ENCODE measurements at places on chromosomes 5 and 9.

DNA sequence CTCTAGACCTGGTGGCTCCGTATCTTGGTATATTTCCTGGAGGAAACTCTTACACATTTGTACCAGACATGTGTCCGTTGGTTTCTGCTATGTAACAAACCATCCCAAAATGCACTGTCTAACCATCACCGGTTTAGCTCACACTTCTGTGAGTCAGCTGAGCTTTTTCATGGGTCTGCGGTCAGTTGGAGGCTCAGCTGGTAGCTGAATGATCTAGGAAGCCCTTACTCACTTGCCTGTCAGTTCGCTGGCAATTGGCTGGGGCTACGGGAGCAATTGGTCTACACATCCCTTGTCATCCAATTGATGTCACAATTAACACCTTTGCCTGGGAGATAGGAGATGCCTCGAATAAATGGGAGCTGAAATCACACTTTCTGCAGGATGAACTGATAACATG, 11.6 kb upstream of the WHRN start:
- no peak for DNase-seq

DNA sequence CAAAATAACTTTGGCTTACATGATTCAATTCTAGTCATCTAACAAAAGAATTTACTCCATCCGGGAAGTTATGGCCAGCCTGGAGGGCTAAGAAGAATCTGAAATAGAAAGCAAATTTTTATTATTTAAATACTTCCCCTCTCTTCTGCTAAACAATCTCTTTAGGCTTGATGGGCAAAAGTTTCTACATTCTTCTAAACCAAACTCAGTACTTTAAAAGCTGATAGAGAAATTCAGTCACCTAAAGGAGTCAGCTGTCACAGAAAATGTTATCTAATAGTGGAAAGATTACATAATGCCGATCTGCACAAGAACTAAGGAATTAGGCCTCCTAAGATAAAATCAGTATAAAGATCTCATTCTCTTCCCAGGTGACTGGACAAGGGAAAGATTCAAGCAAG, 32.4 kb downstream of the GNAQ start:
- DNase-seq = no peak

DNA sequence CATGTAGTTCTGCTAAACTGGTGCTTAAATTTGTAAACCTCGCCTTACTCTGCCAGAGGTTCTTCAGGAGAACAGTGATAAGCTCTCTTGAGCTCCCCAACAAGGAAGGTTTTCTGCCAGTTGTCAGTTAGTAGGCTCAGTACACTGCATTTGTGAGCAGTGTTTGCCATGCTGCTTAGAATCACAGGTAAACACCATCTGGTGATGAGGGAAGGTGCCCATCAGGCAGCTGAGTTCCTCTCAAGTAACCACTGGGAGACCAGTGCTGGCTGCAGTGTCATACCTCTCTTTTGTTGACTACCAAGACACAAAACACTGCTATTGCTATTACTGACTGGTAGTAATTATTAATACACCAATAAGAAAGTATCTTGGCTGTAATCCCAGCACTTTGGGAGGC, 186.2 kb upstream of the OTULINL start:
- no peak for DNase-seq

DNA sequence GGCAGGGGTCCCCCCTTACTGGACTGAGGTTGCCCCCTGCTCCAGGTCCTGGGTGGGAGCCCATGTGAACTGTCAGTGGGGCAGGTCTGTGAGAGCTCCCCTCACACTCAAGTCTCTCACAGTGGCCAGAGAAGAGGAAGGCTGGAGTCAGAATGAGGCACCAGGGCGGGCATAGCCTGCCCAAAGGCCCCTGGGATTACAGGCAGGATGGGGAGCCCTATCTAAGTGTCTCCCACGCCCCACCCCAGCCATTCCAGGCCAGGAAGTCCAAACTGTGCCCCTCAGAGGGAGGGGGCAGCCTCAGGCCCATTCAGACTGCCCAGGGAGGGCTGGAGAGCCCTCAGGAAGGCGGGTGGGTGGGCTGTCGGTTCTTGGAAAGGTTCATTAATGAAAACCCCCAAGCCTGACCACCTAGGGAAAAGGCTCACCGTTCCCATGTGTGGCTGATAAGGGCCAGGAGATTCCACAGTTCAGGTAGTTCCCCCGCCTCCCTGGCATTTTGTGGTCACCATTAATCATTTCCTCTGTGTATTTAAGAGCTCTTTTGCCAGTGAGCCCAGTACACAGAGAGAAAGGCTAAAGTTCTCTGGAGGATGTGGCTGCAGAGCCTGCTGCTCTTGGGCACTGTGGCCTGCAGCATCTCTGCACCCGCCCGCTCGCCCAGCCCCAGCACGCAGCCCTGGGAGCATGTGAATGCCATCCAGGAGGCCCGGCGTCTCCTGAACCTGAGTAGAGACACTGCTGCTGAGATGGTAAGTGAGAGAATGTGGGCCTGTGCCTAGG, at the start of gene CSF2:
CSF2 (plus strand) TSS at position 559 of the 783 bp plus-strand sequence; CDS start at position 594, 35 bp downstream.
- DNase-seq = no peak

DNA sequence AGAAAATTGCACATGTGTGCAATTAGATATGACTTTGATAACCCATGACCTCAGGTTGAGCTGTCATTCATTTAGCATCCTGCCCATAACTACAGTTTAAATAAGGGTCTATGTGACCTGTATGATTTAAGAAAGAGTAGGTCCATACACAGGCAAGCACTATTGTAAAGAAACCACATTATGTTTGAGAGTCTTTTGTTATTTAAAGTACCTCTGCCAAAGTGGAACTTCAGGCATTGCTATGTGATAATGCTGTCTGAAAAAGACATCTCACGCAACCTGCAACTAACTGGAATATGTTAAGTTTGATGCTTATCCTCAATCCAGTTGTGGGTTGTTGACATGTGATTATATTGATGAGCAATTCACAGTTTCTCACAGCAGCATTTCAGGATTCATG, 317.0 kb downstream of the TMEM161B start:
- DNase-seq = no peak

GRCh38 chr5:113510836-113511451, 2.5 kb upstream of the YTHDC2 start:
- no peak for DNase-seq

DNA sequence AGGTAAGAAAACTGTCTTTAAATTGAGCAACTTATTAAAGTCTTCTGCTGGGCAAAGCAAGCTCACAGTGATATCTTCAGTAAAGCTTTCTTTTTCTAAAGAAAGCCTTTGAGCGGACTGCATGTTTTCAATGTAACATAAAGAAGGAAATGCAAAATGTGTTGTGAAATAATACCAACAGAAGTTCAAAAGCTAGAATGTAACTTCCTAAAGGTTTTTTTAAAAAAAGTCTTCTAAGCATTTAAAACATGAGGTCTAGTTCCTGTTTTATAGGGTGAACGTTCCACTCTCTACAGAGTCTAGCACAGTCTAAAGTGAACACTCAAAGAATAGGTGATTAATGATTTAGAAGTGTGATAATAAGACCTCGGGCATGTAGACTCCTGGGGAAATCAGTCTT, 62.9 kb downstream of the DENND1A start:
- DNase-seq = no peak

- no peak for DNase-seq
Measured at GRCh38 chr5:149944666-149945065, at the start of gene PDE6A. Gene PDE6A, minus strand, starts transcription at chr5:149944793. Its CDS starts 120 bp downstream, at chr5:149944673.

GRCh38 chr5:159784993-159785392, 131.3 kb upstream of the ADRA1B start:
- DNase-seq = no peak

DNA sequence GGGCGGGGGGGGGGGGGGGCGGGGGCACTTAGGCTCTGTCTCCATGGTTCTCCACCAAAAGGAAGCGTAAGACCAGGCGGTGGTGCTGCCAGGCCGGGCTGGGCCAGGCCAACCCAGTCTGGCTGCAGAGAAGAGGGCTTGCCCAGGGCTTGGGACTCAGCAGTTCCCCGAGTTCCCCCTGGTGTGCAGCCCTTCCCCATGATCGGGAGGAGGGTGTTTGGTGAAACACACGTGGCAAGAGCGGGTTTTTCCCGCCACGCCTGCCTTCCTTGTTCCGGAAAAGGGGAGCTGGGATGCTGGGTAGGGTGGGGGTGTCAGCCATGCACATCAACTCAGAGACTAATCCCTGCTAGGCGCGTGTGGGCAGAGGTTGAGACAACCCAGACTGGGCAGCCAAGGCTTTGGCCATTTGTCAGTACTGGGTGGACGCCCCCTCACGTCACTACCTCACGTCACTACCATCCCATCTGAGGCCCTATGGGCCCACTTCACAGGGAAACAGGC, 32.9 kb downstream of the PRRX2 start:
- no peak for DNase-seq
